Activated effector memory CD4-positive, alpha-beta T cell treated with anti-CD3 and anti-CD28 coated beads, Interleukin-2, amount 50 U/mL, for 16 hours (primary cell): ENCODE measurements at places on chromosomes 16 and 17.

DNA sequence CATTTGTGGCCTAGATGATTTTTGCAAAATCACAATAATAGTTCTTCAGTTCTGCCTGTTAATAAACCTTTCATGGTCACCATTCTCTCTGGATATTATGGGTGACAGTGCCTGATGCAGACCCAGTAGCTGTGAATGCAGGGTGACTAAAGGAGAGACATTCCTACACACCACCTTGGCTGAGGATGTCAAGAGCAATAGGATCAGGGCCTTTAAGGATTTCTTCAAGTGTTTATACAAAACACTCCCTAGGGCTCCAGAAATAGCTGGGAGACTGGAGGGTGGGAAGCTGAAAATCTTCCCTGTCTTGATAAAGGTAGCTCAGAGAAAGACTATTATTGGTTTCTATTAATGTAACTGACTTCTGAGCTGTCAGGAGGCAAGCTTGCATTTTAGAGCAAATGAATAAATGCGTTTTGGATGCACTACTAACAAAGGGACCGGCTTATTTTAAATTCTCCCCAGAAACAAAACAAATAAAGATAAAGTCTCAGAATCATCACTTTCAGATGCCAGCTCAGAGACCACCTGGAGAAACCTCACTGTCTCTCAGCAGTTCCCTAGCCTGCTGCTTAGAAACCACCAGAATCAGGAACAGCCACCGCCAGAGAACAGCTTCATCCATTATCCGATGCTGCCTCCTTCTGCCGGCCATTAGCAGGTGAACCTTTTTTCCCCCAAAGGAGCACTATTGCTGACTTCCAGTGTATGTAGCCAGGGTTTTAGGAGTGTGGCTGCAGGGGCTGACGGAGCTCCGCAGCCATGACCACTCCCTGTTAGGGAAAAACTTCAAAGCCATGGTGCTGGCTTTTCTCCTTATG lies 171.4 kb upstream of the DYNLRB2 start:
- DNase-seq = no peak

DNA sequence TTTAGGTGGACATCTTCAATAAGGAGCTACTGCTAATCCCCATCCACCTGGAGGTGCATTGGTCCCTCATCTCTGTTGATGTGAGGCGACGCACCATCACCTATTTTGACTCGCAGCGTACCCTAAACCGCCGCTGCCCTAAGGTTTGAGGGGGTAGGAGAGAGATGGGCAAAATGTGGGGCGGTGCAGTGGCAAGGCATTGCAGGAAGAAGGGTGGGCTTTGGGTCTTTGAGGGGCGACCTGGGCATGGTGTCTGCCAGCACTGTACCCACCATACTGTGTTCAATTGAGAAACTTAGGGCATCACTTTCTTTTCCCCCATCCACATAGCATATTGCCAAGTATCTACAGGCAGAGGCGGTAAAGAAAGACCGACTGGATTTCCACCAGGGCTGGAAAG lies 8.6 kb downstream of the SENP3 start:
- DNase-seq = no peak

- no peak for DNase-seq
These were observed 1046.6 kb downstream of the CDH8 start for GRCh38 chr16:60989592-60989991.

GRCh38 chr17:72077326-72077960 lies 43.4 kb upstream of the SOX9 start:
- no peak for DNase-seq

DNA sequence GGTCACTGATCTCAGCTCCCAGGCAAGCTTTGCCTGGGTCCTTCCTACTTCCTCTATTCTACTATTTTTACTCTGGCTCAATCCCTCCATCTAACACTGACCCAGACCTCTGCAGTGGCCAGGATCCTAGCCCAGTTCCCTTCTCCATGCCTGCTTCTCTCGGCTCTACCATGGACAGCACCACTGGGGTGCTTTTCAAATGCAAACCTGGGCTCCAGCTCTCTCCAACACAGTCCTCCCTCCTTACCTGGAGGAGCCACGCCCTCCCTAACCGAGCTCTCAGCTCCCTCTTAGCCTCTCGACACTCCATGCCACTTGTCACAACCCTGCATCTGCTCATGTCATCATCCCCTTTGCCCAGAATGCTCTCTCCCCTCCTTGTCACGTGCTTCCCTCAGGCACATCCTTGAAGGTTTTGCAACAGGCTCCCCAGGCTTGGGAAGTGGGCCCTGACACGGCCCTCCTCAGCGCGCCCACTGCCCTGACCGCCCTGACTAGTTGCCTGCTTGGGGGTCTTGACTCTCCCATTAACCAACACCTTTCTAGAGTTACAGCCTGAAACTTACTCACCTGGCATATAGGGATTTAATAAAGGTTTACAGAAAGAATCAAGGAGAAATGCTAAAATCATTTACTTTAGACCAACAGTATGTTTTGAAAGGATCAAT lies 41.6 kb downstream of the MARF1 start:
- DNase-seq = no peak

DNA sequence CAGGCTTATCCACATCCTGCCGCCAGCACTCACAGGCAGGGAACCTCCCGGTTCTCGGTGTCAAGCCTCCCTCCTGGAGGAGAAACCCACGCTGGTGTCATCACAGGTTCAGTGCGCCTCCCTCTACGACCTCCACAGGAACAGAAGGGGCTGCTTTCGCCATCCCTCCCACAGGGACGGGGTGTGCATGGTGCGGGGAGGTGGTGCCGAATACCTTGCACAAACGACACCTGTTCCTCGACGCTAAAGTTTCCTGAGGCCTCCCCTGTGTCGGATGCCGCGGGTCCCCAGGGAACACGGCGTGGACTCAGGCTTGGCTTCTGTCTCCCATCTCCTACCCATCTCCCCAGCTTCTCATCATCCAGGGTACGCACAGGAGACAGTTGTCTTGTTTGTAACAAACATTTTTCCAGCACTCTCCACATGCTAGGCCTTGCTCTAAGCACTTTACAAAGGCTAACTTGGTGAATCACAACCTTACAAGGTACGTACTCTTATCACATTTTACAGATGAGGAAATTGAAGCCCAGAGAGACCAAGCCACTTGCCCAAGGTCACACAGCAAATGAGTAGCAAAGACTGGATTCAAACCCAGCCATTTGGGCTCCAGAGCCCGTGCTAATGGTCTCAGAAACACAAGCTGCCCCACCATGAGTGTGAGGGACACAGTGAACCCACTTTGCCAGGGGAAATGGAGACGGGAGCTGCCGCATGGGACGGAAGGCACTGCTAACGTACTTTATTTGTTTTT lies 271.6 kb downstream of the C16orf95 start:
- peak; percentile 51 for DNase-seq

DNA sequence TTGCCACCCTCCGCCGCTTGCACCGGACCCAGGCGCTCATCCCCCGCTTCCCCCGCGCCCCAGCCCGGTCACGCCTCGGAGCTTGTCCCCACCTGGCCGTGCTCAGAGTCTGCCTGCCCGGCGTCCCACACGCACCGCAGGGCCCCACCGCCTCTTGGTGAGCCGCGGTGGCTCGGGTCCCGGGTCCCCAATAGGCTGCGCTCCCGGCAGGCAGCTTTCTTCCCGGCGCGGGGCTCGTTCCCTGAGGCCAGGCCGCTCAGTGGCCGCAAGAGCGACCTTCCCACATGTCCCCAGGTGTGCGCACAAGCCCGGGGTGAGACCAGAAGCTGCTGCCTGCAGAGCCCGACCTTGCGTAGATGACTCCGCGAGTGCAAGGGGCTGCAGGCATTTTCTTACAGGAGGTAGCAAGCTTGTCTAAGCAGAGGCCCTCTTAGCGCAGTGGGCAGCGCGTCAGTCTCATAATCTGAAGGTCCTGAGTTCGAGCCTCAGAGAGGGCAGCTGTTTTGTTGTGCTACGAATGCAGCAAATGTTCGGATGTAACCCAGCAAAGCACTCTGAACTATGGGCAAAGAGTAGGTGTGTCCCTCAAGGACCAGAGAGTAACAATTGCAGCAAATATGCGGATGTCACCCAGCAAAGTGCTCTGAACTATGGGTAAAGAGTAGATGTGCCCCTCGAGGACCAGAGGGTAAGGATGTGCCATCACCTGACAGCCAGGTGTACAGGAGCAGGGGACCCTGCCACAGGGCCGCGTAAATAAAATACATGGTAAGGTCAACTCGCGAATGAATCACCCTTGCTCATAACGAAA lies 15.6 kb downstream of the TLE7 start:
- DNase-seq = peak; percentile 37

DNA sequence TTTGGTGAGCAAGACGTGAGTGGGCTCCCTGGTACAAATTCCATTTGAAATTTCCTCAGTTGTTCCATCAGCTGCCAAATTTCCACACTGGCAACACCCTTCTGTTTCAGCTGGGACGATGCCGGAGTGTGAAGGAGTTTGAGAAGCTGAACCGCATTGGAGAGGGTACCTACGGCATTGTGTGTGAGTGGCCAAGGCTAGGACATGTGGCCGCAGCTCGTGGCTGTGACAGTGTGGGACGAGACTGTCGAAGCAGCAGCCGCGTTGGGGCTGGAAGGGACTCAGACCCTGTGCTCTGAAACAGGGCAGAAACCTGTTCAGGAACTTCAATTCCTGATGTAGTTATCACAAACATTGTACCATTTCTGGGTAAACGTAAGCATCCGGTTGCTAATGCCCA lies 2.7 kb downstream of the CDK10 start:
- no peak for DNase-seq

DNA sequence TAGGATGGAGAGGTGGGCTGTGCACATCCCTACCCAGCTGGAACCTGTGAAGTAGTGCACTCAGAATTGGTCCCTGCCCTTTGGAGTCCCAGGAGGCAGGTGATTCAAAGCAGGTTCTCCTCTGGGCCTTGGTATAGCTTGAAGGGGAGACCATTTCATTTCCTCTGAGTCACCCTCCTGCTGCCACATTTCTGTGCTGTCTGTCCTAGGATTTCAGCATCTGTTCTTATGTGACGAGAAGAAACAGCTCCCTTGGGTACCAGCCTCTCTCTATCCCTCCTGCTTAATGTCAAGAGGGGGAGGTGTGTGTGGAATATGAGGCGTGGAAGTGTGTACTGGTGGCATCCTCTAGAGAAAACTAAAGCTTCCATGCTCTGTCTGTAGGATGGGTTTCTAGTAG lies 5.0 kb upstream of the NFE2L1 start:
- no peak for DNase-seq

GRCh38 chr17:17387017-17387497 lies 83.9 kb downstream of the NT5M start:
- no peak for DNase-seq

- DNase-seq = no peak
These were observed 12.5 kb downstream of the CAPN15 start for GRCh38 chr16:539901-540530.

GRCh38 chr16:11412175-11412904 lies 67.1 kb downstream of the RMI2 start:
- DNase-seq = no peak

GRCh38 chr17:30346221-30346795 lies 12.5 kb upstream of the TMIGD1 start:
- DNase-seq = no peak

GRCh38 chr17:76091526-76092286 lies 11.9 kb downstream of the EXOC7 start:
- DNase-seq = no peak

GRCh38 chr16:31529937-31530312 lies 2.2 kb downstream of the AHSP start:
- DNase-seq = no peak

GRCh38 chr17:44400226-44400847 lies 10.9 kb upstream of the ITGA2B start:
- DNase-seq = no peak

- DNase-seq = no peak
These were observed 572 bp downstream of the FAM171A2 start for GRCh38 chr17:44362949-44363612.

GRCh38 chr17:50955160-50955559 lies 89.0 kb upstream of the TOB1 start:
- DNase-seq = peak; percentile 55

GRCh38 chr16:6105115-6105514 lies 1007.5 kb upstream of the EEF2KMT start:
- no peak for DNase-seq

GRCh38 chr17:67054011-67054591 lies 9.7 kb downstream of the CACNG1 start:
- no peak for DNase-seq

GRCh38 chr17:75516619-75517296 lies 430 bp downstream of the TSEN54 start:
- DNase-seq = peak; percentile 79

DNA sequence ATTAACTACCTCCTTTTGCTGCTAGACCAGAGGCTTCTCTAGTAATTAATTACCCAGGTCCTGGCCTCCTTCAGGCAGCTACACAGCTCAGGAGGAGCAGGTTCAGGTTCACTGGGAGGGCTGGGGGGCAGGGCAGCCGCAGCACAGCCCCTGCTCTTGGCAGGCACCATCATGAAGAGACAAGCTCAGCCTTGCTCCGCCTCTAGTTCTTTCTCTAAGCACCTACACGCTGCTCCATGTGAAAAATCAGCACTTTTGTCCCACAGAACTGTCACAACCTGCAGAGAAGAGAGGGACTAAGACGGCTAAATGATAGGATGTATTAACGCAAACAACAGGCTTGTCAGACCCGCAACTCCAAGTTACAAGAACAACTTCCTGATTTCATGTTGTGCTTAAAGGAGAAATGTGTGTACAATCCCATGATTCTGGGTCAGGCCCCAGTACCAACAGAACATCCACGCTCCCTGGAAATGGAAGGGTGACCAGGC lies 53.4 kb downstream of the GRB2 start:
- DNase-seq = no peak

GRCh38 chr16:88365244-88365865 lies 17.4 kb upstream of the ZNF469 start:
- DNase-seq = no peak

- DNase-seq = no peak
These were observed 46.4 kb upstream of the KLHDC4 start for GRCh38 chr16:87812200-87812656.

GRCh38 chr17:34820922-34821321 lies 140.3 kb downstream of the CCT6B start:
- DNase-seq = no peak

DNA sequence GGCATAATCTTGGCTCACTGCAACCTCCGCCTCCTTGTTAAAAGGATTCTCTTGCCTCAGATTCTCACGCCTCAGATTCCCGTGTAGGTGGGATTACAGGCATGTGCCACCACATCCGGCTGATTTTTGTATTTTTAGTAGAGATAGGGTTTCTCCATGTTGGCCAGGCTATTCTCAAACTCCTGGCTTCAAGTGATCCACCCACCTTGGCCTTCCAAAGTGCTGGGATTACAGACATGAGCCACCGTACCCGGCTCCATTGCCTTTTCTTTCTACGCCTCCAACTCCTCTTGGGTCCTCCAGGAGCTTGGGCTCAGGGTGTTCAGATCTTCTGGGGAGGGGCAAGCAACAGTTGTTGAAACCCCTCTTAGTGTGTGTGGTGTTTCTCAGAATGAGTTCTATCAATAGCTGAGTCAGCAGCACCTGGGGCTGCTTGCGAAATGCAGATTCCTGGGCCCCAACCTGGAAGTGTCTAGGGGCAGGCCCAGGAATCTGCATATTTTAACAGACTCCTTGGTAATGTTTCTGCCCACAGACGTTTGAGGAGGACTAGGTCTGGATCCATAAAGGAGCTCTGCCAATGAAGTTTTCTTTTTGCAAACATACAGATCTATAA lies 31.4 kb downstream of the SEC14L5 start:
- no peak for DNase-seq
